ENCODE measurements at places on chromosomes 2 and 18.

GRCh38 chr2:70357684-70358071, 55.8 kb upstream of the FAM136A start:
- no peak for DNase-seq

- no peak for DNase-seq
These were observed 65.5 kb downstream of the BIN1 start for GRCh38 chr2:127041259-127041970.

DNA sequence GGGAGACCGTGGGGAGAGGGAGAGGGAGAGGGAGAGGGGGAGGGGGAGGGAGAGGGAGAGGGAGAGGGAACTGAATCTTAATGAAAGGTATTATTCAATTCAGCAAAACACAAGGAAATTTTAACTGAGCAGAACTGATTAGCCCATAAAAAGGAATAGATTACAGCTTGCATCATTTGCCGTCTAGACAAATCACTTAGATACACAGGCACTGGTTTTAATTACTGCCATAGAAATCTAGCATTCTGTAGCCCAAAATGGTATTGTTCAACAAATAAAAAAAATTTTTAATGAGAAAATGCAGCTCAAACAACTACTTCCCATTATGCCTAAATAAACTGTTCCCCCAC, 7.9 kb upstream of the KCNF1 start:
- DNase-seq, result no peak

DNA sequence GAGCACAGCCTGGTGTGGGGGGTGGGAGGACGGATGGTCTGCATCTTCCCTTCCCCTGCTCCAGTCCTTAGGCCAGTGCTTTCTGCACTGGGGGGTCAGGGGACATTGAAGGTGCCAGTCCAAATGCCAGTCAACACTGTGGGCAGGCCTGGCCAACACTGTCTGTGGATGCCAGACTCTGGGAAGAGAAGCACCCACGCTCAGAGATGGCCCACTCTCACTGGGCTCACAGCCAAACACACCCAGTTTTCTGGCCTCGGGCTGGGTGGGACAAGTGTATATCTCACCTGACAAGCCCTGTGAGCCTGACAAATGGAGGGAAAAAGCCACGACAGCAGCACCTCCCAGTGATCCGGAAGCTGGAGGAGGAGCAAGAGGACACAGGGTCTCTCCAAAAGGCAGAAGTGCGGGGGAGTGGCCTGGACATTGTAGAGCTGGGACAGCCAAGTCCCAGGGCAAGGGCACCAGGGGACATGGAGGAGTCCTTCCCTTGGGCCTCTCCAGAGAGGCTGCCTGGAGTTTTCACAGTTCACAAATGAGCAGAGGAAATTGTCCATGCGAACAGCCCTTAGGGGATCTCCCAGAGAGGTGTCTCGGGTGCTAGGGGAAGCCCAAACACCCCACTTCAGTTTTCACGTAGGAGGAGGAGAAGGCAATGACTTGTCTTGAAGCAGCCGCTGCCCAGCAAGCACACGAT, 79.3 kb downstream of the SDC1 start:
- no peak for DNase-seq

GRCh38 chr2:156182132-156182531, 150.4 kb downstream of the NR4A2 start:
- no peak for DNase-seq

GRCh38 chr18:69265656-69266055, 135.0 kb upstream of the DOK6 start:
- DNase-seq, result no peak

- no peak for DNase-seq
These were observed 10.8 kb upstream of the ALPP start for GRCh38 chr2:232367591-232368233.

DNA sequence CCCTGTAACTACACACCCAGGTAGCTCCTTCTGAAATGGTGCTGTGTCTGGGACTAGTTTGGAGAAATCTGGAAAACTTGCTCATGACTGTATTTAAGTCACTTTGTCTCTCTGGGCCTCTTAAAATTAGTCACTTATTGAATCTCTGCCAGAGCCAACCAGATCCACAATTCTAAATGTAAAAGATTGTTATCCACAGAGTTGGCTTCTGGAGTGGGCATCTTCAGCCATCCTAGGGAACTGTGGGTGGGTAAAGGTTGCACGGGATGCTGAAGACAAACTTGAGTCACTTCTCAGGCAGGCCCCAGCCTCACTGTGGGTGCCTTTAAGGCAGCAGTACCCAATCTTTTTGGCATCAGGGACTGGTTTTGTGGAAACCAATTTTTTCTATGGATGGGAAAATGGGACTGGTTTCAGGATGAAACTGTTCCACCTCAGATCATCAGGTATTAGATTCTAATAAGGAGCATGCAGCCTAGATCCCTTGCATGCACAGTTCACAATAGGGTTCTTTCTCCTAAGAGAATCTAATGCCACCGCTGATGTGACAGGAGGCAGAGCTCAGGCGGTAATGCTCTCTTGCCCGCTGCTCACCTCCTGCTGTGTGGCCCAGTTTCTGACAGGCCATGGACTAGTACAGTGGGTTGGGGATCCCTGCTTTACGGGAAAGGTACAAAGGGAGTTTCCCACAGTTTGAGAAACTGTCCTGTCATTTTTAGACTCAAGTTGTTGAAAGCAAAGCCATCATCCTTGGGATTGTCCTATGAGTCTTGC, 98.3 kb upstream of the SPRED2 start:
- no peak for DNase-seq

DNA sequence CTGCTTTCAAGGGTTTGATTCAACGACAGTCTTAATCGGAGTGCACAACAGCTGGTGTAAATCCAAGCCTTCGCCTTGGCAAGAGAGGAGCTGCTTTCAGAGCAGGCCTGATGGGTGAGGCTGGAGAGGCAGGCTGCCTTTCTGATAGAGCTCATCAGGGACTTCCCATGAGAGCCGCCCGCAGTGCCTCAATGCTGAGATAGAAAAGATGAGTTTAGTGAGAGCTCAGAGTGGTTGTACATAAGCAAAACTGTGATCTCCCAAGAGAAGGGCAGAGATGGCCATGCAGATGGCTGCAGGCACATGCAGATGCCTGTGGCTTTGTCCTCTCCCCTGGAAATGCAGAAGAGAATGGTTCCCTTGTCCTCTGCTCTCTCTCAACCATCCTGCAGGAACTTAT, 122.1 kb downstream of the ARL4C start:
- no peak for DNase-seq

- DNase-seq, result no peak
These were observed 43.4 kb downstream of the THUMPD2 start for GRCh38 chr2:39735648-39736047.

GRCh38 chr2:238947920-238948710, 100.2 kb downstream of the TWIST2 start:
- DNase-seq, result no peak

- no peak for DNase-seq
These were observed 182.7 kb upstream of the SALL3 start for GRCh38 chr18:78796693-78797455.

GRCh38 chr2:144529841-144530240, 9.9 kb upstream of the ZEB2 start:
- DNase-seq, result no peak

DNA sequence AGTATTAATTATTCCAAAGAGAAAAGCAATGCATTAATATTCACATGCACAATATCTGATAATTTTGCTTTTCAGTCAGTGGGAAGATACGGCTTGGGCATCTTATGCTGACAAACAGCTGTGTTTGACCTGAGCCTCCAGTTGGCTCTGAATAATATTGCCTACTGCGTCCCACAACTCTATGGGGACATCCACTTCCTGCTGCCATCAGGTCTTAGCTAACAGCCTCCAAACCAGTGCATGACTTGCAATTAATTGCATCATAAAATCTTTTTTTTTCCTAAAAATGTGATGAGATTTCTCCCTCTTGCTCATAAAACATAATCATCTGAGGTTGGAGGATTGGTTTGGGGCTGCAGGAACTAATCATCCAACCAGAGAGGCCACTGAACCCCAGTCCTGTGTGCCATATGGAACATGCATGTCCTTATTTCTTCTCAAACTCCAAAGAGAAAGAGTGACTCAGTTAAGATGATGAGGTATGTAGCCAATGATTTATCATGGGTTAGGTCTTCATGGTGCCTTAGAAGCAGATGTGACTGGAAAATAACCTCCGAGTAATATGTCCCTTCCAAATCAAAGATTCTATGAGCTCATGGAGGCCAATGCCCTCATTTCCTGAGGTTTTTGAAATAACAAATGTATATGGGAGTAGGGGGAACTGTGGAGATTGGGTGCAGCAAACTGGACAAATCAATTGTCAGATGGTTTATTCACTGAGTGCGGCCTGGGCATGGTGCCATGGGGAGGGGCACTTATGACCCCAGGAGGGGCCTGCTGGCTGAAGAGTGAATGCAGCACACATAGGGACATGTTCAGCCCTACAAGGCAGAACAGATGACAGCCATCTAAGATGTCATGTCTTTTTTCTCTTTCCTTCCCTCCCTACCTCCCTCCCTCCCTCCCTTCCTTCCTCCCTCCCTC, 39.4 kb downstream of the EDAR start:
- no peak for DNase-seq

GRCh38 chr18:4854671-4855070, 342.4 kb downstream of the AKAIN1 start:
- no peak for DNase-seq

DNA sequence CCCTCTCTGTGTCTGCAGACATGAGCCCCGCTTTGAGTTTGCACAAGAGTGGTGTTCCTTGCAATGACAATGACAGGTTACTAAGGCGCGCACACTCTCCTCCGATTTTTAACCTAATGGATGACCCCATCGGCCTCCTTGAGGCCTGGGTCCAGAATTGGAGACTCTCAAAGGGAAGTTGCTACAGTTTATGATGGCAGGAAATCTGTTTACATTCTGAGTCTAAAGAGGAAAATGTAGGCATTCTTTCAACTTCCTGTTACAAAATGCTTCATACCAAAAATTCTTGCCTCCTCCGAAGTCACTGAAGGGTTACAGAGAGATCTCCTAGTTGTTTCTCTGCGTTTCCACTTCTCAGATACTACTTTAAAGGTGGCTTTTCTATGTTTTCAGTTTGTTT, 225.3 kb upstream of the AGAP1 start:
- DNase-seq, result no peak

DNA sequence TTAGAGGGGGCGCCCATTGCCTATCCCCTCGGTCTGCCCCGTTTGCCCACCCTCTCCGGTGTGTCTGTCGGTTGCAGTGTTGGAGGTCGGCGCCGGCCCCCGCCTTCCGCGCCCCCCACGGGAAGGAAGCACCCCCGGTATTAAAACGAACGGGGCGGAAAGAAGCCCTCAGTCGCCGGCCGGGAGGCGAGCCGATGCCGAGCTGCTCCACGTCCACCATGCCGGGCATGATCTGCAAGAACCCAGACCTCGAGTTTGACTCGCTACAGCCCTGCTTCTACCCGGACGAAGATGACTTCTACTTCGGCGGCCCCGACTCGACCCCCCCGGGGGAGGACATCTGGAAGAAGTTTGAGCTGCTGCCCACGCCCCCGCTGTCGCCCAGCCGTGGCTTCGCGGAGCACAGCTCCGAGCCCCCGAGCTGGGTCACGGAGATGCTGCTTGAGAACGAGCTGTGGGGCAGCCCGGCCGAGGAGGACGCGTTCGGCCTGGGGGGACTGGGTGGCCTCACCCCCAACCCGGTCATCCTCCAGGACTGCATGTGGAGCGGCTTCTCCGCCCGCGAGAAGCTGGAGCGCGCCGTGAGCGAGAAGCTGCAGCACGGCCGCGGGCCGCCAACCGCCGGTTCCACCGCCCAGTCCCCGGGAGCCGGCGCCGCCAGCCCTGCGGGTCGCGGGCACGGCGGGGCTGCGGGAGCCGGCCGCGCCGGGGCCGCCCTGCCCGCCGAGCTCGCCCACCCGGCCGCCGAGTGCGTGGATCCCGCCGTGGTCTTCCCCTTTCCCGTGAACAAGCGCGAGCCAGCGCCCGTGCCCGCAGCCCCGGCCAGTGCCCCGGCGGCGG, 1.7 kb downstream of the MYCN start:
- DNase-seq, result no peak

- no peak for DNase-seq
These were observed 438.6 kb upstream of the HNMT start for GRCh38 chr2:137525641-137526190.

GRCh38 chr2:73601780-73602179, 40.4 kb downstream of the NAT8 start:
- no peak for DNase-seq

GRCh38 chr2:14322306-14322705, 310.2 kb upstream of the LRATD1 start:
- DNase-seq, result no peak

GRCh38 chr2:55235724-55236538, 3.4 kb downstream of the RPS27A start:
- DNase-seq, result no peak

DNA sequence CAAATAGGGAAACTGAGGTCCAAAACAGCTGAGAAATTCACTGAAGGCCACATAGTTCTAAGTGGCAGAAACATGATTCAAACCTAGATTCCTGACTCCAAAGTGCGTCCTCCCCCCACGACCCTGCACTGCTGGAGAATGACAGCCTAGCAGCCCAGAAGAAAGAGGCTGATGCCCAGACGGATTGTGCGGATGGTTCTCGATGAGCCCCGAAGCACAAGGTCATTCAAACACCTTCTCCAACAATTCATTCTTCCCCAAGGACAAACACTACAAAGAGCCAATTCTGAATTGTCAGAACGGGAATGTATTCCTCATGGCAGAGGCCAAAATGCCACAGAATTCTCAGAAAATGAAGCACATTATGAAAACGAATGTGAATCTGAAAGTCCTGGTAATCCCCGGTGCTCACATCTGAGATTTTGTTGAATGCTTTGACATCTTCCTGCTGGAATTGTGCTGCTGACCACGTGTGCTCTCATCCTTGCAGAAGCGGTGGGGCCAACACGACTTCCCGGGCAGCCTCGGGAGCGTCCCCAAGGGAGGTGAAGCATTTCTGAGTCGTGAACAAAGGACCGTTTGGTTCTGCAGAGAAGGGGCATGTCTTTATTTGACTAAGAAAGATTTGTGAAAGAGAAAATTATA, 337.0 kb downstream of the EIPR1 start:
- DNase-seq, result no peak

GRCh38 chr2:16250466-16250865, 310.1 kb downstream of the MYCN start:
- no peak for DNase-seq

DNA sequence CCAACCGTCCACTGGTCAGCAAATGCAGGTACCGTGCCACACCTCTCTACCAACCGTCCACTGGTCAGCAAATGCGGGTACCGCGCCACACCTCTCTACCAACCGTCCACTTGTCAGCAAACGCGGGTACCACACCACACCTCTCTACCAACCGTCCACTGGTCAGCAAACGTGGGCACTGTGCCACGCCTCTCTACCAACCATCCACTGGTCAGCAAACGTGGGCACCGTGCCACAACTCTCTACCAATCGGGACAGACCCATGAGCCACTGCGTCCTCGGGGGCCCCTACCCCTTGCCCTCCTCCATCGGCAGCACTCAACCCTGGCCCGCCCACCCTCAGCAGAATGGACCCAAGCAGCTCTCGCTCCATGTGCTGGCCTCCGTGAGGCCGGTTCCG, 226.4 kb upstream of the SALL3 start:
- DNase-seq, result no peak

- no peak for DNase-seq
These were observed 589 bp upstream of the DAW1 start for GRCh38 chr2:227870710-227871374.

GRCh38 chr2:16666449-16666801, 791 bp upstream of the CYRIA start:
- DNase-seq, result no peak

GRCh38 chr2:241010531-241011295, 12.3 kb downstream of the SNED1 start:
- DNase-seq, result no peak

GRCh38 chr18:5430131-5430530, 113.7 kb downstream of the EPB41L3 start:
- DNase-seq, result no peak
